Posterior vena cava (tissue), 2 donors: ENCODE measurements at places on chromosomes 3 and 15.

DNA sequence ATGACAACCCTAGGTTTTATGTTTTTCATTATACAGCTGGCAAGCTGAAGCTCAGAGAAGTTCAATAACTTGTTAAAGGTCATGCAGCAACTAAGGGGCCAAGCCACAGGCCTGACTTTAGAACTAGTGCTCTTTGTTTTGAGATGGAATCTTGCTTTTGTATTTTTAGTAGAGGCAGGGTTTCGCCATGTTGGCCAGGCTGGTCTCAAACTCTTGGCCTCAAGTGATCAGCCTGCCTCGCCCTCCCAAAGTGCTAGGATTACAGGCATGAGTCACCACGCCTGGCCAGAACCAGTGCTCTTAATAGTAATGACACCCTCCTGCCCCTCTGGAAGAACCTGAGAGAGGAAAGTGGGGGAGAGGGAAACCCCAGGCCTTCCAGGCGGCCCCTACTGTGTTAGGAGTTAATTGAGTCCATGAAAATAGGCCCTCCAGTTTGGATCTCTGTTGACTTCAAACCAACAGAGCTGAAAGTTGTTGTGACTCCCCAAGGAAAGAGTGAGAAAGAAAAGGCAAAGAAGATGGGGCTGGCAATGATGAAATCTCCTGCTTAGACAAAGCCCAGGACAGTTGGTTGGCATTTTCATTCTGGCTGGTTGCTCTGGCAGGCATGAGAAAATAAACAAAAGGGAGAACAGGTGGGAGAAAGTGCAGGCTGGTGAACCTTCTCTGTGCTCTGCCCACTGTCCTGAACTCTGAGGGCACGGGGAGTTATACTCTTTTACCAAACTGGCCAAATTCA, 3.6 kb upstream of the PRRT3 start:
- no peak for DNase-seq

DNA sequence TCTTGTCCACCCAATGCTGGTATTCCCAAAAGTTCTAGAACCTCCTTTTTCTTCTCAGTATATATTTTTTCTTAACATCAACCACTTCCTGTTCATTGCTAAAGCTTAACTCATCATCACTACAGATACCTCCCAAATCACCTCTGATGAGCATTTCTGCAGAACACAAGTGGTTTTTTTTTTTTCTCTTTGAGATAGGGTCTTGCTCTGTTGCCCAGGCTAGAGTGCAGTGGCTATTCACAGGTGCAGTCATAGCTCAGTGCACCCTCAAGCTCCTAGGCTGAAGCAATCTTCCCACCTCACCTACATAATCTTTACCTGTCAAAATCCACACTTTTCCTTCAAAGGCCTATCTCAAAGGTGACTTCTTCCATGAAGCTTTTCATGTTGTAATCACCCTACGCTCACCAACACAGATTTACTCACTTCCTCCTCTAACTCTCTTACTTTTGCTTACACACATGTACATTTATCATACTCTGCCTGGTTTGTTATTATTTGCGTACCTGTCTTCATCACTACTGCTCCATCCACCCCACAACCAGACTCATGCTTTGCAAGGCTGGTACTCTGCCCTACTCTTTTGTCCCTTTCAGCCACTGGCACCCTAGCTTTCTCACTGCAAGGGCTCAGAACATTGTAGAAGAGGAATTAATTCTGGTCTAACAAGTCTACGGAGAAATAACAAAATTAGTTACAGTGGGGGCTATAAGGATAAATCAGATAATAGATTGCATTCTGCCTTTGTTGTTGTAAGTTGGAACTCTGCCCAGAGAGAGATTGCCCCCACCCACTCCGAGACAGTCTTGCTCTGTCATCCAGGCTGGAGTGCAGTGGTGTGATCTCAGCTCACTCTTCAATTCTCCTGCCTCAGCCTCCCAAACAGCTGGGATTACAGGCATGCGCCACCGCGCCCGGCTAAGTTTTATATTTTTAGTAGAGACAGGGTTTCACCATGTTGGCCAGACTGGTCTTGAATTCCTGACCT, 27.5 kb downstream of the HERC1 start:
- DNase-seq = peak; percentile 69

DNA sequence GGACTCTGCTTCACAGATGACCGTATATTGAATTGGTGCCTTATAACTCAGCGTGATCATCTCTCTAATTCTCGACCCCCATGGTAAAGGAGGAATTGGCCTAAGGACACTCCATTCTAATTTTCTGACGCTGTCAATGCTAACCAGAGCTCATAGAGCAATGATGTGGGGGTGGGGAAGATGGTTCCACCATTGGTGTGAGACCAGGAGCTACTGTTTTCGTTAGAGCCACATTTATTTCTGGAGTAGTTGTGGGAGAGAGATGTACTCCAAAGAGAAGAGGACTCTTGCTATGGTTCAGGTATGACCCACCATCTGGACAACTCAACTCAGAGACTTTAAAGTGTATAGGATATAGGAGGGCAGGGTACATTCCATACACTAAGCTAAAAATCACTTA, 16.3 kb downstream of the ZBTB38 start:
- DNase-seq = no peak

DNA sequence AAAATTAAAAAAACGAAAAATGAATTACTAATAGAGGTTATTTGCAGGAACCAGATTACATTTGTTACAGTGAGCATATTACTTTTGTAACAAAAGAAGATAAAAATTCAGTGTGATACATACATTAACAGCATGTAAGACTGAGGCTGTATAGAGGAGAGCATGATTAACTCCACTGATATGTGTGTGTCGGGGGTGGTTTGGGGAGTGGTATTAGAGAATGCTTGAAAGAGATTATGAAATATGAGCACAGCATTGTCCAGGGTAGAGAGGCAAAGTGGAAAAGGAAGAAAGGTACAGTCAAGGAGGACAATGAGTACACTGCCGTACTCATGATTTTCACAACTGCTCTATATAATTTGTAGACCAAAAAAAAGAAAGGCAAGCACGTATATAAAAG, 62.9 kb upstream of the LRRFIP2 start:
- no peak for DNase-seq

DNA sequence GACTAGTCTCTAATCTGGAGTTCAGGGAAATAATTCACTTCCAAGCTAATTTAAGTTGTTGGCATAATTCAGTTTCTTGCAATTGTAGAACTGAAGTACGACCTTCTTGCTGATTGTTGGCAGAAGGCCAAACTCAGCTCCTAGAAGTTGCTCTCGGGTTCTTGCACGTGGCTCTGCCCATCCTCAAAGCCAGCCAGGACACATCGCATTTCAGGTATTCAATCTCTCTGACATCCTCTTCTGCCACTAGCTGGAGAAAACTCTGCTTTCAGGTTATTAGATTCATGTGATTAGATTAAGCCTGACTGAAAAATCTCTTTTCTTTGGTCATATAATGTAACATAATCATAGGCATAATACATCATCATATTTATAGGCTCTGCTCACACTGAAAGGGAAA, 362.0 kb downstream of the ZPLD1 start:
- no peak for DNase-seq

DNA sequence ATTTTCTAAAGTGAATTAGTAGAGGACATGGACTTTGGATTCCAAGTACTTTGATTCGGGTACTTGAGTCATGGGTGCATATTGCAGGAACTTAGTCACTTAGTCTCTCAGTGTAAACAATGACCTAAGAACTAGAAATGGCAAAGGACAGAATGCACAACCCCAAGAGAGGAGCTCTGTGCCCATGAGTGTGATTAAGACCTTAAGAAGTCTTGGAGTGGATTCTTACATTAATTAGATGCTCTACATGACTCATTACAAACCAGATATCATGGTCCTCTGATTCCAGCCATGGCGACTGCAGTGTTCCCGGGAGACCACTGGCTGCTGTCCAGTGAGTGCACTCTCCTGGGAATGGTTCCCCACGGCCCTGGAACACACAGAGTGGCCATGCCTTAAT, 251.5 kb downstream of the GABRG3 start:
- DNase-seq = no peak

GRCh38 chr15:90519688-90520087, 10.0 kb upstream of the CRTC3 start:
- DNase-seq = no peak

DNA sequence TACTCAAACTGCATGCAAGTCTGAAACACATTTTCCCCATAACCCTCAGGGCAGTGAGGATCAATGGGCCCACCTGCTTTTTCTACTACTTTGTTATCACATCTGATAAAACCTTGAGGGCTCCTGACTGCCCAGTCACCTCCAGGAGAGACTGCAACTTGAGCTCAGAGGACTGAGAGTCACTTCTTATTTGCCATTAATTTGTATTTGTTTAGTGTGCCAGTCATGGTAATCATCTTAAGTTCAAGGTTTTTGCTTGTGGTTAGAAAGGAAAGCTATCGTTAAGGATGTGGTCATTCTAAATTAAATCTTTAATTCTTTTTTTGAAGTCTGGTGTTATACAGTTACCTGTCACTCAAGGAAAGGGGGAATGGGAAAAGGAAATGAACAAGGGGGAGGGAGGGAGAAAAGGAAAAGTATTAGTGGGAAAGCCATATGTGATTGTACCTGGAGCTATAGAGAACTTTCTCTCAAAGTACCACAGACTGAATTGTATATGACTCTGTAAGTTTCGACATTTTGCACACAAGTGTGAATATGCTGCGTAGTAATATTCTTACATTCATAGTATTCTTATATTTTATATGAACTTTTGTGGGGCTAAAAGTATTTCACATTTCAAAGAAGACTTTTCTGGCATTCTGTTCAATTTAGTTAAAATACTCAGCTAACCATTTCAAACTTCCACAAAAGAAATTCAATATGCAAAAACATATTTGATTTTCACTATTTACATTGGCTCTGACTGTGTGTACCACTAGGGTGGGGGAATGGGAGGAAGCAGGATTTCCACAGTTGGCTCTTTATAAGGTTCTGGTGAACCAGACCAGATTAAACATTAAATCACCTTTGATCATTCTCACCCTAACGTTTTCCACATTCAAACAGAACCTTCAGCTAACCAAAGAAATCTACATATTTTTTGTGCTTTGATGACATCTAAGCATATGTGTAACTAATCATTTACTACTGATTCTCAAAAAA, 166.5 kb upstream of the ATP11B start:
- no peak for DNase-seq

GRCh38 chr3:197369545-197369944, 71.1 kb upstream of the DLG1 start:
- DNase-seq = no peak

- DNase-seq = no peak
Measured at GRCh38 chr15:58678683-58679082, 70.8 kb downstream of the ADAM10 start.

DNA sequence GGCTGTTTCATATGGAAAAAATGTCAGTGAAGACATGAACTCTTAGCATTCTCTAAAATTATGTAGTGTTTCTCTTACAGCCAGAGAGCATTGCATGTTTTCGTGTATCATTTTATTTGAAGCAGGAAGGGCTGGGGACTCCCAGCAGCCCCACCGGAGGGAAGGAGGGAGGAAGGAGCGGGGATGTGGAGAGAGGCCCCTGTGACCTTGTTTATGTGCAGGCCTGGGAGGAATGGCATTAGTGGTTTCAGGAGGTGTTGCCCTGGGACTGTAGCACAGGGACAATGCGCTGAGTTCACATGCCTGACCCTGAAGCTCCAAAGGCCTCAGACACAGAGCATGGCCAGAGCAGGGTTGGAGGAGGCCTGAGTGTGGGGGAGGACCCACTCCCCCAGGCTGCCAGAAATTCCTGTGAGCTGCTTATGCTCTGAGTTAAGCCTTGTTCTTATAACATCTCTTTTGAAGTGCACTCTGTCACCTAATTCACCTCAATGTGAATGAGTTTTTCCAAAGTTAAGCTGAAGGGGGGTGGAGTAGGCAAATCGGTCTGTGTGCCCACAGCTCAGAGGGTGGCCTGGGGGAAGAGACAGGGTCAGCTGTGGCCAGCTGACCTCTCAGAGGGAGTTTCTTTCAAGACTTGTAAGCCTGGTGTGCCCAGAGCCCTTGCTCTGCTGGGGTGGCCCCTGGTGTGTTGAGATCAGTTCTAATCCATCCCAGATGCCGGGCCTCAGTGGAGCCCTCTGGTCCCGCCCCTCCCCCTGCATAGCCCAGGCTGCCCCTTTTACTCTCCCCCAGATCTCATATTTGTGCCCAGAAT, 3.9 kb upstream of the RNU6-1 start:
- DNase-seq = peak; percentile 71

GRCh38 chr3:46116996-46117395, 89.7 kb upstream of the XCR1 start:
- DNase-seq = no peak

GRCh38 chr3:46848271-46849044, 14.8 kb downstream of the MYL3 start:
- peak; percentile 78 for DNase-seq

- no peak for DNase-seq
Measured at GRCh38 chr3:148681080-148681479, 16.6 kb upstream of the AGTR1 start.

GRCh38 chr15:40075298-40076044, 33.2 kb downstream of the BMF start:
- no peak for DNase-seq

- no peak for DNase-seq
Measured at GRCh38 chr3:30623351-30623750, 16.9 kb downstream of the TGFBR2 start.

DNA sequence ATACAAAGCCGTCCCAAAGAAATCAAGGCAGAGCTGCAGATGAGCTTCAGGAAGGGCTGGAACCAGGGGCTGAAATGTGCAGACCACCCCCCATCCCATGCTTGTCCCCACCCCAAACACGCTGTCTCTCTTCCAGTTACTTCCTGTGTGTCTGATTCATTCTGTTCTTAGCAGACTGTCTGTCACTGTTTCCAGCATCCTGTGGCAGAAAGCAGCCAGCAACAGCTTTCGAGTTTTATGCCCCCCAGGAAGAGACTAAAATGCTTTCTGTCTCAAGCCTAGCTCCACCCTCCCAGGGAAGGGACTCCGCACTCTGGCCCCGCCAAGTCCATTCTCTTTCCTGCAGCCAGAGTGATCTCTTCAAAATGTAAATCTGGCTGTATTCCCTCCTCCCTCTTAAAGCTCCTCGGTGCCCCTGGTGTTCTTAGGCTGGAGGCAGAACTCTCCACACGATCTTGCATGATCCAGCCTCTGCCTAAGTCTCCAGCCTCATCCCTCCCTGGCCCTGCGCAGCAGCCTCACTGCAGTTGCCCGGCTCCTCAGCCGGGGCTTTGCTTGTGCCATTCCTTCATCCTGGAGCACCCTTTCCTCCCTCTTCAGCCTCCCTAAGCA, 41.5 kb downstream of the HRH1 start:
- DNase-seq = no peak

- DNase-seq = no peak
Measured at GRCh38 chr3:142962520-142963233, 797 bp downstream of the PAQR9 start.

GRCh38 chr3:67635257-67635656, 19.2 kb downstream of the SUCLG2 start:
- DNase-seq = no peak

- DNase-seq = no peak
Measured at GRCh38 chr3:132803889-132804288, 81.7 kb upstream of the NPHP3 start.
